ENCODE measurements at places on chromosomes 6 and 20.

GRCh38 chr6:6872459-6873344 lies 235.1 kb upstream of the RREB1 start:
- peak; percentile 14 for ATAC-seq

DNA sequence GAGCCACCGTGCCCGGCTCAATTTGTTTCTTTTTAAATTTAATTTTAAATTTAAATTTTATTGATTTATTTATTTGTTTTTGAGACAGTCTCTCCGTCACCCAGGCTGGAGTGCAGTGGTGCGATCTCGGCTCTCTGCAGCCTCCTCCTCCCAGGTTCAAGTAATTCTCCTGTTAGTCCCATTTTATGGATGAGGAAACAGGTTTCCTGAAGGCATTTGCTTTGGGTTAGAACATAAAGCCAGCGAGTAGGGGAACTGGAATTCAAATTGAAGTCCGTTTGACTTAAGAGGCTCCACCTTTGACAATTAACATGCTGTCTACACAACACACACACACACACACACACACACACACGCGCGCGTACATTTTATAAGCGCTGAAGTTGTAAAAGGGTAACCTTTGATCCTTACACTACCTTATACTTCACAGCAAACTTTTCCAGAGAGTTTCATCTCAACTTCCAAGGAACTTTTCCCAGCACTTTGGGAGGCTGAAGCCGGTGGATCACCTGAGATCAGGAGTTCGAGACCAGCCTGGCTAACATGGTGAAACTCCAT lies 232.0 kb downstream of the BCAS1 start:
- ATAC-seq, result no peak

GRCh38 chr6:110398778-110399177 lies 16.6 kb downstream of the DDO start:
- ATAC-seq, result no peak

GRCh38 chr6:21383450-21384085 lies 210.0 kb upstream of the SOX4 start:
- no peak for ATAC-seq

DNA sequence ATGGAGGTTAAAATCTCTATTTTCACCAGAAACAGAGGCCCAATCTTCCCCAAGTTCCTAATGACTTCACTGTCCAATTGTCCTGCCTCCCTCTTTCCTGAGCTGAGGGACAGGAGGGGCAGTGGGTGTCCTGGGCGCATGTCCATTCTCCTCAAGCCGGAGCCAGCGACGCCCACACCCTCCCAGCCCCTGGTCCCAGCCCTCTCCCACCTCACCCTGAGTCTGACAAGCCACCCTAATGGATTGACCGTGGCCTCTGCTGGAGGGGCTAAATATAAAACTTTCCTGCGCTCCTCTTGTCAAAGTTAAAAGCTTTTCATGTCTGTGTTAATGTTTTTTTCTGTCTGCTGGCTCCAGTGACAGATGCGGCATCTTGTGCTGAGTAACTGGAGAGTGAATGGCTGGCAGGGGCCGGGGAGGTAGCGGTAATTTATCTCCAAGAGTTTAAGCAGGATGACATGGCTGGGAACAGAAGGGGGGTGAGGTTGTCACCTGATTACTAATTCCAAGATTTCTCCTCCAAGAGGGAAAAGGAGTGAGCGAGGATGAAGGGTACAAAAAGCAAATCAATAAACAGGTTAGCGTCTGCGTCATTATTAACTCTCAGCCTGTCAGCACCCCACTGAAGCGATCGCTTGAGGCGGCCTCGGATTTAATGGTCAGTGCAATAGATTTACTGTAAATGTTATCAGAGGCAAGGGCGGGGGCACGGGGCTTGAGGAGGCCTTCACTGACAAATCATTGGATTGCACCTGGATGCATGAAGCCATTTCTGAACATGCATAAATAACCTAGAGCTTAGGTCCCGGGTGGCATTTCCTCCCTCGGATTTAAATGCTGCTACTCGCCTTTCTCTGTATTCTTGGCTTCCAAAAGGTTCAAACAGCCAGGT lies 118.1 kb upstream of the MAFB start:
- ATAC-seq, result no peak

DNA sequence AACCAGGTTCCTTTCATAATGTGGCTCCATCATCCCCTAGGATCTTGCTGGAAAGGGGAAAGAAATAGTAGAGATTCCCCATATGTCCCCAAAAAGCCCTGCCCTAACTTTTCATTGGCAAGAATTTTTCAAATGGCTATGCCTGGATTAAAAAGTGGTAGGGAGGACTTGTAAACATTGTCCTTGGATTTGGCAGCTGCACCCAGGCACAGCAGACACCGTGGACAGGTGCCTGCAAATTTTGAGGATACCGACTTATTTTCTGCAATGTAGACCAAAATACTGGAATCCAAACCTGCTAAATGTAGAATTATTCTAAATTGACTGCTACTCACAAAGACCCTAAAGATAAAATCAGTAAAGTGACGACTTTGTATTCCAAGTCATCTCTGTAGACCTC lies 203.3 kb upstream of the PLCB4 start:
- no peak for ATAC-seq

- no peak for ATAC-seq
These were observed 5.0 kb upstream of the MYT1 start for GRCh38 chr20:64159286-64159680.

DNA sequence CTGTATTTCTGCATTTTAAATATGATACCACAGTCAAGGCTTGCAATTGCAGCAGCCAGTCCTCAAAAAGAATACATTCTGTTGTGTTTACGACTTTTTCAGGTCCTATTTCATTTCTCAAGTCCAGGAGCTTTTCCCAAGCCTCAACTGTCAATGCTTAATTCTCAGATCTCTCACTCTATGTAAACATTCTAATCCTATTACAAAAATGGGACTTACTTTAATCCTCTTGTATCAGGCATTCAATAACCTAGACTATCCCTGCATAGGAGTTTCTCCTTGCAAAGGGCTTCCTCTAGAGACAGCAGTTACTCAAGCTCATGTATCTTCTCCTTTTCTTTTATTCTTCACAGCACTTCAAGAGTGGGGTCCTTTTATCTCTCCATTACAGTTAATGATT lies 1293.0 kb downstream of the GRIK2 start:
- no peak for ATAC-seq
